ENCODE measurements at places on chromosomes 12 and 14.

- no peak for DNase-seq
These were observed 48.0 kb downstream of the SLC17A8 start for GRCh38 chr12:100404769-100405407.

DNA sequence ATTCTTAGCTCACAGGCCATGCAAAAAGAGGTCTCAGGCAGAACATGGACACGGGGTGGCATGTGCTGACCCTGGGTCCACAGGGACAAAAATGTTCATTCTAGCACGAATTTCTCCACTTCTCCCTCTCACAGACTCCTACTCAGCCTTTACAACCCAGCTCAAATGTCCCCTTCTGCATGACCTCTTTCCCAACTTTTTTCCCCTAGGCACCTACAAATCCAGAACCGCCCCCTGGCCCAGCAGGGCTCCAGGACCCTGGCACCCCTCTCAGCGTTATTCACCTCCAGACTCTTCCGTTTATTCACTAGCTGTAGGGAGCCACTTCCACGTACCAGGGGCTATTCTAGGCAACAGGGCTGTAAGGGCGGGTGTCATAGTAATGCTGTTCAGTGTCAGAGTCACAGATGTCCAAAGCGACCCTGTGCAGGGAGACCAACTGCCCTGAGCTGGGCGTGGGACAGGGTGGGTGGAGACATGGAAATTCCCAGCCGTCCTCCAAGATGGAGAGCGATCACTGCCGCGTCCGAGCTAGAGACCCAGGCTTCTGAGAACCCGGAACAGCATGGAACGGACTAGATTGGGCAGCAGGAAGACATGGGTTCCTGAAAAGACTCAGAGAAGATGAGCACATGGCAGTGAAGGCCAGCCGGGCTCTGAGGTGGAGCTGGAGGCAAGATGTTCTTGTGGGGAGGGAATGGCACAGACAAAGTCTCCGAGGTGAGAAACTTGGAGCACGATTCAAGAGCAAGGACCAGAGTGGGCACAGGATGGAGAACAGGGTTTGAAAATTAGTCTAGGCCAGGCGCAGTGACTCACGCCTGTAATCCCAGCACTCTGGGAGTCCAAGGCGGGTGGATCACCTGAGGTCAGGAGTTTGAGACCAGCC lies 274.9 kb upstream of the RTL1 start:
- DNase-seq: no peak

GRCh38 chr14:91029456-91030217 lies 30.8 kb downstream of the RPS6KA5 start:
- no peak for DNase-seq

DNA sequence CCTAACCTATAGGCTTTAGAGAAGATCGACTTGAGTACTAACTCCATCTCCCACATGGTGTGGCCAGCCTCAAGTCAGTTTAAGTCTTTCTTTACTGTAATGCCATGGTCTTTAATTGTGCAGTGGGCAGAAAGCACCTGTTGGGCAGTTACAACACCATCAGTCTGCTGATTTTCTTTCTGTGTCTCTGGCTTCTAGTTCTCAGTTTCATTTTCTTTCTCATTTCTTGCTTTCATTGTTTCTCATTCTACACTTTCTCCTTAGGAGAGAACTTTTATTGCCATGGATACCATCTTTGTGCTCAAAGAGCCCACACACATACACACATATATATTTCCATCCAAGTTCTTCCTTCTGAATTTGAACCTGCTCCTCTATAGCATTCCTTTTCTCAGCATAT lies 96.1 kb upstream of the SLC16A7 start:
- no peak for DNase-seq

DNA sequence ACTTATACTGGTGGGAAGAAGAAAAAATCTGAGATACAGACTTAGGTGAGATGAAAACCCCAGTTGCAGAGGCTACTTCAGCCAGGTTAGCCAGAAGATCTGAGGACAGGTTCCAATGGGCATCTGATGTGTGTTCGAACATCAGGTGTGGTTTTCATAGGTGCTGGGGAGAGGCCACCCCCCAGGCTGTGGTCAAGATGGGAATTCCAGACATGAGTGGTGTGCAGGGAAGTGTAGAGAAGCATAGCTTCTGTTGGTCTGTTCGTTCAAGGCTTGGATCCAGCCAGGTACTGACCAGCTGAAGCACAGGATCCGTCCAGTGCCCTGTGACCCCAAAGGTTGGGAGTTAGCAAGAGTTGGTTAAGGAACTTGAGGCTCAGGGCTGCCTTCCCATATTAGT lies 85.5 kb downstream of the SSPN start:
- no peak for DNase-seq
